Inflammatory macrophage (primary cell): ENCODE measurements at places on chromosomes 3 and 15.

DNA sequence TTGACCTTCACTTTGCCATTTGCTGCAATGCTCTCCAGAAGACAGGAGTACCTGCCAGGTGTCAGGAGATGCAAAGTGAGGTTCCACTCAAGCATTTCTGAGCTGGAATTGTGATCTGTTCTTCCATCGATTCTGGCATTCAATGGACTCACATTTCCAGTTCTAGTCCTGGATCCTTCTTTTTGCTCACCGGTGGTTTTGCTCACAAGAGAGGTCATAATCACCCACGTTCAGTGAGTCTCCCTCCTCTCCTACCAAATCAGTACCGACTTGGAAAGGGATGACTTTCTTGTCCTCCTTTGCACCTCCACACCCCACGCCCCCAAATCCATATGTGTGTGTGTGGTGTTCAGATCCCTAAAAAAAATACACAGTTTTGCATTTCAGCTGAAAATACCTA lies 206.7 kb upstream of the IGF1R start:
- no peak for DNase-seq

DNA sequence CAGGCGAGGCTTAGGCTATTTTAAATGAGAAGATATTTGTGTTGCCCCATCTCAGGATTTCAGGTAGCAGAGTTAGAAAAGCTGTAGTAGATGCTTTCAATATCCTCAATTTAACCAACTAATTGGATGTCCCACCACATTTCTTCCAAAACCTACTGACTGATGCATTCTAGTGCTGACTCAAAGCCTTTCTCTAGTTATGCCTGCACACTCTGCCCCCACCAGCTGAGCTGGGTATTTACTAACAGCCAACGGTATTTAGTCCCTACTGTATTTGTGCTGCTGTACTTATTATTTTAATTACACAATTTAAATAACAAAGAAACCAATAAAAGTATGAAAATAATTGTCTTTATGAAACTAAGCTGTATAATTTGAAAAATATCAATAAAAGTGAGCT lies 139.5 kb downstream of the OSBPL10 start:
- DNase-seq = no peak

GRCh38 chr3:83928391-83928790 lies 1030.4 kb upstream of the CADM2 start:
- DNase-seq = no peak

GRCh38 chr3:39107388-39108199 lies at the start of the genes GORASP1 and TTC21A:
Gene GORASP1 (minus strand): TSS chr3:39107627. CDS start chr3:39107541, 86 bp downstream.
Gene TTC21A (plus strand): TSS chr3:39107680. CDS start chr3:39107838, 158 bp downstream.
- peak; percentile 87 for DNase-seq

DNA sequence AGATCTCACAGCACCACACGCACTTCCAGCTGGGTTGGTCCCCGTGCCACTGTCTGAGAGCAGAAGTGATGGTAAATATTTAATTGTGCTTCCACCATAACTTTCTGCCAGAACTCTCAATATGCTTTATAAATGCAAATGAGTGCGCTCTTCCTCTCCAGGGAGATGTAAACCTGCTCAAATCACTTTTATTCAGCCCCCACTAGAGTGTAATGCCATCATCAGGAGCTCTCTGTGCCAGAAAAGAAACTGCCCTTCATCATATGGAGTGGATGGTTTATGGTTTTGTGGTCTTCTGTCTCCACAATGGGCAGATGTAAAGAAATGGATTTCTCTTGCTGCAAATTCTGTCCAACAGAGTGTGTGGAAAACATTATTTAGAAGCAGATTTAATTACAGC lies 127.0 kb downstream of the EPHB1 start:
- no peak for DNase-seq

GRCh38 chr3:71083726-71084131 lies 499.8 kb downstream of the FOXP1 start:
- DNase-seq = no peak

GRCh38 chr15:92637626-92638025 lies 17.9 kb downstream of the FAM174B start:
- no peak for DNase-seq

GRCh38 chr15:41648097-41648496 lies 12.1 kb upstream of the MGA start:
- DNase-seq = no peak
